T-helper 17 cell (primary cell): ENCODE measurements at places on chromosomes 1 and 21.

DNA sequence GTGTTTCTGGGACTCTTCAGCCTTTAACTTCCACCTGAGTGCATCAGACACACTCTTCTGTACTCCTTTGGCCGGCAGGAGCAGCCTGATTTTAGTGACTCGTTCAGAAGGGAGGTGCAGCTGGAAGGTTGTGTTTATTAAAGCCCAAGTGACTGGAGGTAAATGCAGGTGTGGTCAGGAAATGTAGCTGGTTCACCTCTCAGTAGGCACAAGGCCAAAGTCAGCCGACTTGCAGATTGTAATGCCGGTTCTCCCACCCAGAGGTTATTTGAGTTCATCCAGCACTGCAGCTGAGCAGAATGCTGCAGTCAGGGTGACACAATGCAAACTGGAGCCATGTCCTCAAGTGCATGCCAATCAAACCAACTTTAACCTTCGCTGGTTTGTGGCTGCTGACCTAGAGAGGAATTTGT lies 91.5 kb downstream of the SPATA46 start:
- DNase-seq: no peak

- no peak for DNase-seq
Observed at GRCh38 chr1:8976338-8976737, 30.7 kb downstream of the CA6 start.

- DNase-seq: no peak
Observed at GRCh38 chr1:164504749-164505148, 54.2 kb upstream of the PBX1 start.

- no peak for DNase-seq
Observed at GRCh38 chr21:34597406-34597805, 17.5 kb downstream of the RCAN1 start.

- DNase-seq: no peak
Observed at GRCh38 chr1:184392779-184393522, 6.1 kb downstream of the C1orf21 start.

- peak; percentile 41 for DNase-seq
Observed at GRCh38 chr21:45152265-45152746, 77.9 kb downstream of the ADARB1 start.

DNA sequence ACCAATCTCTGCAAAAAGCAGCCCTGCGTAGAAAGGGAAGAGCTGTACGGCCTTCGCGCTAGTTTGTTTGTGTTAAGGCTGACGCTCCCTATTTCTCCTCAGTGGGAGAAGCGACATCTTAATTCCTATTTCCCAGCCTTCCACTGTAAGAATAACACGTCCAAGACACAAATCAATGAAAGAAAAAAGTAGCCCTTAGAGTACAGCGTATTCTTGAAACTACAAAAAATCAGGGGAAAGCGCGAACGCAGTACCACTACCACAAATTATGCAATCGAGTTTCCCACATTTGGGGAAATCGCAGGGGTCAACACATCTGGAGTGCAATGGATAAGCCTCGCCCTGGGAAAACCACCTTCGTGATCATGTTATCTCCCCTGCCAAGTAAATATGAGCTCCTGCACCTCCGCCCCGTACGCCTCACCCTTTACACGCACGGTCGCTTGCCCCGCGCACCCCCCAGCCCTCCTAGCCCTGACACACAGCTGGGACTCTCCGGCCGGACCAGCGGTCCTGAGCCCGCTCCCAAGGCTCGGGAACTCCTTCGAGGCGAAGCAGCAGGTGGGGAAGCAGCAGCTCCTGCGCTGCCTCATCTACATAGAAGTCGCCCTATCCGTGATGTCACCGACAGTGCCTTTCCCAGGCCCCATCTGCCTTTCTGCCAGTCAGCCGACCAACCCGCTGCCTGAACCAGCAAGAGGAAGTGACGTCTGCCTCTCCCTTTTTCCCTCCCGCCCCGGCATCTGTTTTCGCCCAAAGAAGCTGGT lies 94.7 kb downstream of the PPIAL4G start:
- peak; percentile 74 for DNase-seq

DNA sequence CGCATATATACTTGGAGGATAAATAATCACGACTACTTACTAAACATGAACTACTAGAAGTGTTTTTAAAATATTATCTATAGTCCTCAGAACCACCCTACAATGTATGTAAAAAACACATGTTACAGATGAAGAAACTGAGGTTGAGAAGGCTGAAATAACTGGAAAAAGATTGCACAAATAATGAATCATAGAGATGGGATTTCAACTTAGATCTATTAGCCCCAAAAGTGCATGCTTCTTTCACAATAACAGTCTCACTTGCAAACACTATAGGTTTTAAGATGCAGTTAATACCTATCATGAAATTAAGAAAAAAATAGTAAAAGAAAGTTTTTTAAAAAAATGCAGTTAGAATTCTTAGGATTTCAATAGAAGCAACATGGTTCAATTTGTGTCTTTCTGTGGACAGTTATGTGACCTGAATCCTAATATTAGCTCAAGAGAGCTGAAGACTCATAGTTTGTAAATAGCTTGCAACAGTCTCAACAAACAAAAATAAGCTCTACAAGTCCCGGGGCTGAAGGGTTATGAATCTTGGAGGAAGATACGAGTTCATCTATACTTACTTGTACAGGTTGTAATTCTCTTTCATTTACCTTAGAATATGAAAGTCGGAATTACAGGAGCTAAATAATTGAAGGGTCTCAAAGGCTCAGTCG lies 58.6 kb upstream of the NTPCR start:
- no peak for DNase-seq

GRCh38 chr1:94963864-94964263 lies 37.0 kb upstream of the CNN3 start:
- DNase-seq: no peak

DNA sequence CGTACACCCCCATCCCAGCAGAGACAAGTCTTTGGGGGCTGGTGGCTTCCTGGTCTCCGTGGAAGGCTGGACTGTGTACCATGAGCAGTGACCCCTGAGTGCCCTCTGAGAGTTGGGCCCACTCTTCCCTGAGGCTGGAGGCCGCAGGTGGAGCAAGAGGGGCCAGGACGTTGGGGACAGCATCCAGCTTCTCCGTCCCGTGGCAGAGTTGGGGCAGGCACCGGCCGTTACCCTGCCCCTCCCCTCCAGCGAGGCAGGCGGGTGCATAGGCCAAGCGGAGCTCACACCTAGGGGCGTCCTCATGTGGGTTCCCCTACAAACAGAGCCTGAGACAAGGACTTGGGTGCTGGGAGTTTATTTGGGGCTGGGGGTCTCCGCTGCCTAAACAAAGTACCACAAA lies 14.0 kb downstream of the GABRD start:
- DNase-seq: no peak

- DNase-seq: no peak
Observed at GRCh38 chr1:180363246-180363995, 133.4 kb downstream of the LHX4 start.

DNA sequence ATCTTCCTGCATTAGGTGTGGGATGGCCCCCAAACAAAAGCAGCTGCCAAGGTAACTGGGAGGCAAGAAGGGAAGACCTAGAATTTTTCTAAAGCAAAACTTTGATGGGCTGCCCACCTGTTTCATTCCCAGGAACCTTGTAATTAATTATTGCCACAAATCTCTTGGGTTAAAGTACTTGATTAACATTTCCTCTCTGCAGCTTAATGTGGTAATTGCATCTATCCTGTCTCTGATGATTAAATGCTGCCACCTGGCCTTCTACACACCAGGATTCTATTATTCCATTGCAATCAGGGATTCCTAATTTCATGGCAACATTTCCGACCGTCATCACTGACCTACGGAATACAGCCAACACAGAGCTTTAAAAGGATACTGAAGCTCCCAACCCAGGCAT lies 68.3 kb upstream of the RC3H1 start:
- no peak for DNase-seq

- no peak for DNase-seq
Observed at GRCh38 chr21:42265231-42265812, 46.4 kb downstream of the ABCG1 start.

DNA sequence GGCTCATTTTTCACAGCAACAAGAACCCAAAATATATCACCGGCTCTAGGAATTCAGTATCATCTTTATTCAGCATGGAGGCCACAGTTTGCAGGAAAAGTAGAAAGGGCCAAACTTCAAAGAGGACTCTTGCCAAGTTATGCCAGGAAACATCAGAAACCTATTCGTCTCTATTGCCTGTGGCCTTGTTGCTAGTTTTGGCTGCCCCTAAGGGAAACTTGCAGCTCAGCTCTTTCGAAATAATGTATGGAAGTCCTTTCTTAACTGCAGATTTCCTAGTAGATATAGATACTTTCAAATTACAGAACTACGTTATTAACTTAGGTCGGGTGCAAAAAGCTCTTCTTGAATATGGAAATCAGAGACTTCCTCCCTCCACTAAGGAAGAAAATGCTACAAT lies 4.2 kb upstream of the NENF start:
- DNase-seq: no peak

- no peak for DNase-seq
Observed at GRCh38 chr1:206049293-206049692, 3.7 kb upstream of the RHEX start.

- DNase-seq: no peak
Observed at GRCh38 chr1:61797045-61797755, 54.9 kb downstream of the PATJ start.

DNA sequence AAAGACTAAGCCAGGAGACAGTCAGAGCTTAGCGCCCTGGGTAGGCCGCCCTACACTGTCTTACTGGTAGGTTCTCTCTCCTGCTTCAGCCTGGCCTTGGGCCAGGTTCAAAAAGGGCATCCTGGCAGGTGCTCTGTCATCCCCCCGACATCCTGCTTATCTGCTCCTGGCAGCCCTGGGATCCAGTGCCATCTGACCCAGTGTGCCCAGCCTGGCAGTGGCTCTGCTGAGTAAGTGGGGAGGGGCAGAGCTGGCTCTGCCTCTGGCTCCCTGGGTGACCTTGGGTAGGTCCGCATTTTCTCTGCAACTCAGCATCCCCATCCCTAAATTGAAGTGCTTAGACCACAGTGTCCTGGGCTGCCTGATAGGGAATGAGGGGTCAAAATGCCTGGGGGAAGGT lies 549.9 kb downstream of the PTPRU start:
- no peak for DNase-seq

DNA sequence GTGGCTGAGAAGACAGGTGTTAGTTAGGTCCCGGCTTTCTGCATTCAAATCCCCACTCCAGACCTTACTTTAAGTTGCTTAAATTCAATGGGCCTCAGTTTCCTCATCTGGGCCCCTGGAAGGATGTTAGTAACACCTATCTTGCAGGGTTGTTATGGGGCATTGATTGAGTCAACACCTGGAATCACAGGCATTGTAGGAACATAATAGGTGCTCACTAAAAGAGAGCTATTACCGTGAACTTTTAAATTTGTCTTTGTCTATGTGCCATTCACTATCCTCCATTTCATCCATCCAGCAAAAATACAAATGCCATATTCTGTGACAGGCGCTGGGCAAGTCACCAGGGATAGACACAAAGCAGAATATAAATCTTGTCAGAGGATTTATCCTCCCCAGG lies 10.5 kb upstream of the MAPKAPK2 start:
- DNase-seq: no peak

DNA sequence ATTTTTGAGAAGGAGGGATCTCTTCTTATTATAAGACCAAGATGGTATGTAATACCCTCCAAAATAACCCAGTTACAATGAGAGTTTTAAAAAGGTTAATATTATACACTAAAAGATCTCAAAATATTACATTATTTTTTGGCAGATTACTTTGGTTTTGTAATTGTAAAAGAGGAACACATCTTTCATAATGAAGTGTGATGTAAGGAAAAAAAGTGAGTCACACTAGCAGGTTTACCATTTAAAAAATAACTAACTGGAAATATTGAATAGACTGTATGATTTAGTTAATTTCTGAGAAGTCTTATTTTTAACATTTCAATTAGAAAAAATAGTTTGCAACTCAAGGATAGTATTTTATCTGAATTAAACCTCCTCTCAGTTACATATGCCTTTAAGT lies 1.1 kb downstream of the F5 start:
- DNase-seq: no peak

DNA sequence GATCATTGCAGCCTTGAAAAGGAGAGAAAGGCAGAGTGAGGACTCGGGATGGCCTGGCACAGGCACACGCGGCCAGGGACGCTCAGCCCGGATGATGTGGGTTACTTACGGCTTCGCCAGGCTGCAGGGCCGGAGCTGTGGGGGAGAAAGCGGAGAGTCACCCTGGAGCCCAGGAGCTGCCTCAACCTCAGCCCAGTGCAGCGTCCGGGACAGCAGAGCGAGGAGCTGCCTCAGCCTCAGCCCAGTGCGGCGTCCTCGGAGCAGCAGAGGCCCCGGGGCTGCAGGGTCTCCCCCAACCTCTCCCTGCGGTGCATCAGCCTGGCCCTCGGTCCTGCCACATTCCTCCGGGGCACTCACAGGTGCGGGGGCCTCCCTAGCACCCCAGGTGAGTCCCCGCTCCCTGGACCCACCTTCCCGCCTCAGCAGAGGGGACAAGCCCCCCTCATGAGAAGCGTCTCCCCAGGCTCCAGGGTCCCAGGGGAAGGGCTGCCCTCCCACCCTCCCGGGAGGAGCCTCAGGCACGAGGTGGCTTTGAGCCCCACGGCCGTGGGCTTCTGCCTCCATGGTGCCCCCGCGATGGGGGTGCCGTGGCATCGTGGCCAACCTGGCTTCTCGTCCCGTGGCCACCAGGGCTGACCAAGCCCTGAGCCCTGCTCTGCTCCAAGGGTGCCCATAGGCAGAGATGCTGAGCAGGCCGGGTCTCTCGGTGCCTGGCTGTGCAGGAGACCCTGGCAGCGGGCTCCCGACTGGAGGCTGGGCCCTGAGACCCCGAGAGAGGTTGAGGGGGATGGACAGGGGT lies 10.5 kb upstream of the RNF223 start:
- no peak for DNase-seq
